ENCODE measurements at places on chromosomes 13 and 19. TPM values are rescaled to one million over a fixed set of nuclear protein-coding genes. Genes with fewer than 3 reads are reported as not detected.

Gene AMH
- total RNA-seq = 1.1 TPM

DNA sequence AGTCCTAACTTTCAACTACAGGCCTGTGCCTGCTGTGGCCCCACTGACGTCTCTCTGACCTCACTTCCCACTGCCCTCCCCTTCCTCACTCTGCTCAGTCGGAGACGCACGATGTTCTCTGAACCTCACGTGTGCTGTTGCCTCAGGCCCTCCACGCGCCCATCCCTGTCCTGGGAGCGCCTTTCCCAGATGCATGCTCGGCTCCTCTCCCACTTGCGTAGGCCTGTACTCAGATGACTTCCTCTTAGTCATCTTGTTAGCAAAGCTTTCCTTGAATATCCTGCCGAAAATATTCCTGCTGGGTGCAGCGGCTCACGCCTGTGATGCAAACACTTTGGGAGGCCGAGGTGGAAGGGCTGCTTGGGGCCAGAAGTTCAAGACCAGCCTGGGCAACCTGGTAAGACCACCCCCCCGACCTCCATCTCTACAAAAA, 9.3 kb upstream of the SYT5 start:
- H3K4me1 ChIP-seq = no peaks in the 10 kb centered on the region
- no peaks in the 10 kb centered on the region for H3K27me3 ChIP-seq
- H3K4me3 ChIP-seq = no peak overlapping the region
- no peak for DNase-seq
- no peaks in the 10 kb centered on the region for H3K36me3 ChIP-seq

- H3K27me3 ChIP-seq = peaks cover 35% of the 10 kb centered on the region
- H3K4me3 ChIP-seq = no peak overlapping the region
- H3K36me3 ChIP-seq = no peaks in the 10 kb centered on the region
Observed at GRCh38 chr19:46232938-46233621, 3.5 kb downstream of the IGFL1 start.

Gene LILRB2
- 54.9 TPM for total RNA-seq

DNA sequence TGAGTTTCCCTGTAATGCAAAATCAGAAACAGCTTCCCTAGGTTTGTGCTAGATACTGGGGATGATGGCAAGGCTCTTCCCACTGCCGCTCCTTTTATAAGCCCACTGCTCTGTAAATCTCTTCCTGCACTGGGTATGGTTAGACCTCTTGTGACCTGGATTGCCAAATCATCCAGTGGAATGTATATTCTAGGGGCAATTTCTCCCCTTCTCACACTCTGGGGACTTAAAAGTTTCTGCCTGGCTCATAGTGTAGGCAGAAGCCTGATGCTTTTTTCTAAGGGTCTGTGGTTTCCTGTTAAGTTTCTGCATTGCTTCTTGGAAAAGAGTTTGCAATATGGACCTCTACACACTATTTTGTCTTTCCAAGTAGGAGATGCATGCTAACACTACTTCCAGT, 1582.0 kb upstream of the PCDH20 start:
- no peak overlapping the region for H3K4me3 ChIP-seq
- H3K36me3 ChIP-seq = no peaks in the 10 kb centered on the region
- no peaks in the 10 kb centered on the region for H3K4me1 ChIP-seq
- DNase-seq = no peak

Gene ZNF208
- 0.85 TPM for total RNA-seq

Gene ZSCAN1
- total RNA-seq = 0.47 TPM

Gene C19orf33
- 120 TPM for total RNA-seq

Gene SHC2
- 34.5 TPM for total RNA-seq

- no peak for DNase-seq
- H3K36me3 ChIP-seq = peaks cover 74% of the 10 kb centered on the region
- H3K27ac ChIP-seq = no peak overlapping the region
- no peak overlapping the region for H3K4me3 ChIP-seq
Observed at GRCh38 chr19:46674416-46675178, 13.6 kb upstream of the DACT3 start.

GRCh38 chr19:844546-844971, 3.8 kb downstream of the PRTN3 start:
- DNase-seq = no peak
- no peak overlapping the region for H3K4me3 ChIP-seq
- H3K27me3 ChIP-seq = peaks cover 81% of the 10 kb centered on the region
- H3K36me3 ChIP-seq = no peaks in the 10 kb centered on the region
- H3K4me1 ChIP-seq = peaks cover 6% of the 10 kb centered on the region

Gene KLK4
- total RNA-seq = not detected

Gene HPN
- 16.8 TPM for total RNA-seq

DNA sequence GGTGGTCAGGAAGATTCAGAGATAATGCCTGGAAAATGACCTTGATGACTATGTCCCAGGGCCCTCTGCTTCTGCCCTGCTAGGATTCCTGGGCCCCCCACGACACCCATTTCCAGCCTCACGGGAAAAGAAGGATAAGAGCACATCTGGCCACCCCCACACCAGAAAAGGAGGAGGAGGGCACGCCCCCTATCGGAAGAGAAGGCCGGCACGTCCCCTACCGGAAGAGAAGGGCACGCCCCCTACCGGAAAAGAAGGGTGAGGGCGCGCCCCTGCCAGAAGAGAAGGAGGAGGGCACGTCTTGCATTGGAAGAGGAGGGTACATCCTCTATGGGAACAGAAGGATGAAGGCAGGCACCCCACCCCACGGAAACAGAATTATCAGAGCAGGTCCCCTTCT, 84.3 kb downstream of the IER2 start:
- H3K27me3 ChIP-seq = no peaks in the 10 kb centered on the region
- no peak overlapping the region for H3K4me3 ChIP-seq
- peak; percentile 55 for DNase-seq
- no peak overlapping the region for H3K27ac ChIP-seq

DNA sequence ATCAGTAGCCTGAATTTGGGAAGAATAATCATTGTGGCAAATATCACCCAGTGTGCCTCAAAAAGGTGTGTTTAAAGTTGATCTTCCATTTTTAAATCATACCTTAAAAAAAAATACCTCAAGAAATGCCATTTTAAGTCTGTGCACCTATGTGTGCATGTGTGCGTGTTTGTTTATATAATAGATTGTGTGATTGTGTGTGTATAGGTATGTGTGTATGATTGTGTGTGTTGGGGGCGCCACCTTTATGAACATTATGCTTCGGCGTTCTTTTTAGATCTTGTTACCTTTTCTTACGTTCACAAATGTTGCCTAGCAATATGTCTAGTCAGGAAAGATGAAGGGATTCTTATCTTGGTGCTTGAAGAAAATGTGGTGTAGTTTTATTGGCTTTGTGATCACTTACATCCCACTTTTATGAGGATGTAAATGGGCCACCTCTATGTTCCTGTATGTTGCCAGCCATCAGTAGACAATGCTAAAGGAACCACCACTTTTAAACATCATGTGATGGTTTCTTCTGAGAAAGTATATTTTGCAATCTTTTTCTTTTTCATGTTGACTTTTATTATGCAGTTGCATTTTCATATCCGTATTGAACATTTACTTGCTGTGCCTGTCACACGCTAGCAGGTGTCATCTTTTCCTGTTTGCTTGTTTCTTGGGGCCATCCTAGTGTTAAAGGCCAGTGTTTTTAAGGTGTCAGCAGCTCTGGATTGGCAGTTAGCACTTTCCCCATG, 2.2 kb upstream of the IRS2 start:
- peaks cover 9% of the 10 kb centered on the region for H3K36me3 ChIP-seq
- no peak for DNase-seq
- peak overlapping the region; percentile 89 for H3K27ac ChIP-seq
- no peak overlapping the region for H3K4me3 ChIP-seq

DNA sequence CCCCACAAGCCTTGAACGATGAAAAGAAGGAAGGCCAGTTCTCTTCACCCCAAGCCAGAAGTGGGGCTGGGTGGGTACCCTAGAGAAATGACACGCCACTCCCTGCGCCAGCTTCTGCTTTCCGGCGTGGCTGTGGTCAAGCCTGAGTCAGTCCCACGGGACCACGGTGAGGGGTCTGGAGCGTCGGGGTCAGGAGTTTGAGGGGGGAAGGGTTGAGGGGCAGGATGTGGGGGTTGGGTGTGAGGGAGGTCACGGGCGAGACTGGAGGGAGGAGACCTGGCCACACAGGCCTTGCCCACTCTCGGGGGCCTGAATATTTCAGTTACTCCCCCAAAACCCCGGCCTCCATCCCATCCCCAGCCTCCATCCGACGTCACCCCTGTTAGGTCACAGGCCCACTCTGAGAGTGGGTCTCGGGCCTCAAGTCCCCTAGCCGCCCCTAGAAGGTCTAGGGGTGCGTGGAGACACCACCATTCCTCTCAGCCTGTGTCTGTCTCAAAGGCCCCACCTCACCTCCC, 500 bp upstream of the IFI30 start:
- H3K27ac ChIP-seq = peak overlapping the region; percentile 88
- peak overlapping the region; percentile 58 for H3K4me3 ChIP-seq

- H3K27me3 ChIP-seq = no peaks in the 10 kb centered on the region
- no peaks in the 10 kb centered on the region for H3K4me1 ChIP-seq
- H3K36me3 ChIP-seq = no peaks in the 10 kb centered on the region
- no peak overlapping the region for H3K4me3 ChIP-seq
Observed at GRCh38 chr19:19417628-19418245, 12.3 kb downstream of the GATAD2A start.

DNA sequence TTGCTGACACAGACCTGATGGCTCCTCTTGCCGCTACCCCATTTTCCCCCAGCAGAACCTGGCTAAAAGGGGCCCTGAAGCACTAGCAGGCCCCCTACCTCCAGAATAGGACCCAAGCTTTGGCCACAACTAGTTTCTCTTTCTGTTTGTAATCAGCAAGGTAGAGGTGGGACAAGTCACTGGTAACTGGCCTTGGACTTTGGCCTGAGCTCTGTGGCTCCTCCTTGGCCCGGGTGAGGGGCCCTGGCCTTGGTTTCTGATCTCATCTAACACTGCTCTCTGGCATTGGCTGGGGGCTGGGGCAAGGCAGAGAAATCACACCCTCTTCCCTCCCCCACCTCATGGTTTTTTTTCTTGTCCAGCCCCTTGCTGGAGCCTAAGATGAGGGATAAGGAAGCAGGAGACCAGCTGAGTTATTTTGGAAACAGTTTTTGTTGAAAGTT, 2.1 kb downstream of the CALM3 start:
- peak overlapping the region; percentile 14 for H3K27ac ChIP-seq
- H3K27me3 ChIP-seq = no peaks in the 10 kb centered on the region
- H3K4me3 ChIP-seq = peak overlapping the region; percentile 99
- no peak for DNase-seq
- H3K36me3 ChIP-seq = peaks cover 33% of the 10 kb centered on the region
- H3K4me1 ChIP-seq = peaks cover 14% of the 10 kb centered on the region

DNA sequence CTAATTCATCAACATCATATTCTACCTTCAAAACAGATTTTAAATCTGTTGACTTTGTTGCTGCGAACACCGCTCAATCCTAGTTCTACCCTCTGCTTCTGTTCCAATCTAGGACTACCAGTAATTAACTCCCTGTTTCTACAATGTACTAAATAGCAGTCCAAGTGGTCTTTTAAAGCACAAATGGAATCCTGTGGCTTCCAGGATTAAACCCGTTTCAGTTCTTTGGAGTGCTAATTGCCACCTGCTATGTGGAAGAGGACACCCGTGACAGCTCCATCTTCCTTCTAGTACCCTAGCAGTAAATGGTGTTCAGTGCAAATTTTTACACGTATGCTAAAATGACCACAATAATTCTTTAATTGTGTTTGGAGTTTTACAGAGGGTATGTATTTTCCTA, 232.1 kb downstream of the TDRD3 start:
- no peak for DNase-seq
- no peaks in the 10 kb centered on the region for H3K4me1 ChIP-seq
- no peak overlapping the region for H3K4me3 ChIP-seq
- no peaks in the 10 kb centered on the region for H3K27me3 ChIP-seq

GRCh38 chr19:46713781-46714443, 3.0 kb downstream of the PRKD2 start:
- DNase-seq = peak; percentile 96
- H3K4me1 ChIP-seq = peaks cover 17% of the 10 kb centered on the region
- no peaks in the 10 kb centered on the region for H3K27me3 ChIP-seq

Gene MEF2B
- total RNA-seq = 1.1 TPM

GRCh38 chr19:29983568-29983967, 41.5 kb downstream of the URI1 start:
- no peaks in the 10 kb centered on the region for H3K27me3 ChIP-seq
- DNase-seq = no peak
- H3K27ac ChIP-seq = no peak overlapping the region
- H3K36me3 ChIP-seq = peaks cover 9% of the 10 kb centered on the region
- H3K4me1 ChIP-seq = no peaks in the 10 kb centered on the region
- H3K4me3 ChIP-seq = no peak overlapping the region

Gene COMP
- 1.9 TPM for total RNA-seq

DNA sequence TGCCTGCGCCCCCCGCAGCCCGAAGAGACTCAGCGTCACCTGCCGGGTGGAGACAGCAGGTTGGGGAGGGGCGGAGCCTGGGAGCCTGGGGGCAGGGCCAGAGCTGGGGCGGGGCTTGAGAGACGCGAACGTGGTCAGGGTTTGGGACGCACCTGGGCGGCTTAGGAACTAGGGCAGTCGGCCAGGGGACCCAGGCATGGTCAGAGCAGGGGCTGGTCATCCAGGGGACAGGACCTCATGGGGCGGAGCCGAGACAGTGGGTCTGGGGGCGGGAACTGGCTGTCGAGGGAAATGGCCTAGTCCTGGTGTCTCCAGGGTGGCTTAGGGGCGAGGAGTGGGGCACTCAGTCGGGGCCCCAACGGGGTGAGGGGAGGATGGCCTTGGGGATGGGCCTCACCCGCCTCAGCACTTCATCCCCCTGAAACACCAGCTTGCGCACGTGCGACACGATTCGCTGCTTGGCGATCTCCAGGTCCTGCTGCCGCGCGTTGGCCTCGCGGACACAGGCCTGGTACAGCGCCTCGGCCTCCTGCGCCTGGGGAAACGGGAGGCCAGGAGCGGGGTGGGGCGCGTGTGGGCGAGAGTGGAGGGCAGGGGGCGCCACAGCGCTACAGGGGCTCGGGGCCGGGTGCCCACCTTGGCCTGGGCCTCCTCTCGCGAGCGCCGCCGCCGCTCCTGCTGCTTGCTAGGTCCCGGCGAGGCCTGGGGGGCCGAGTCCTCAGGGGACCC, 5.8 kb downstream of the GMIP start:
- H3K27ac ChIP-seq = no peak overlapping the region
- H3K27me3 ChIP-seq = no peaks in the 10 kb centered on the region

DNA sequence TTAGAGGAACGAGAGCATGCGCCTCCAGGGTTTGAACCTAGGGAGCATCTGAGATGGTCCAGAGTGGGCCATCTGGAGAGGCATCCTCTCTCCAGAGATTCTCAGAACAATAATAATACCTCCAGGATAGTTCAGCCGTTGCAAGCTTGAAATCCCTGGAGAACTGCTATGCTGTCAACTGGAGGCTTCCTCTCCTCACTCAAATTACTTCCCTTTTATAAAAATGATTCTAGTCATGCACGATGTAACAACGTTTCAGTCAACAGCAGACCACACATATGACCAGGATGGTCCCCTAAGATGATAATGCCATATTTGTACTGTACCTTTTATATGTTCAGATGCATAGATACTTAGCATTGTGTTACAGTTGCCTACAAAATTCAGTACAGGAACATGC, 108.7 kb downstream of the SHISA2 start:
- no peaks in the 10 kb centered on the region for H3K36me3 ChIP-seq
- H3K27ac ChIP-seq = no peak overlapping the region
- DNase-seq = no peak
- no peak overlapping the region for H3K4me3 ChIP-seq
- no peaks in the 10 kb centered on the region for H3K27me3 ChIP-seq

Gene MAST1
- 0.15 TPM for total RNA-seq

Gene WASF3
- 10.9 TPM for total RNA-seq

Gene OR4F17
- total RNA-seq = not detected

Gene CLEC4M
- not detected for total RNA-seq

GRCh38 chr19:10270616-10271394, at the start of gene ICAM1:
TSS of gene ICAM1 (plus strand) at chr19:10271120. CDS start at chr19:10271160, 40 bp downstream.
- DNase-seq = peak; percentile 96
- peak within 1 kb of the TSS; percentile 99 for H3K27ac ChIP-seq
- peak within 1 kb of the TSS; percentile 65 for H3K4me3 ChIP-seq
- no peaks in the 10 kb centered on the region for H3K36me3 ChIP-seq
- no peaks in the 10 kb centered on the region for H3K27me3 ChIP-seq

Gene GFY
- total RNA-seq = not detected
